Suppressor macrophage treated with lipopolysaccharide for 1 hour (primary cell): ENCODE measurements at places on chromosomes 13 and 19.

DNA sequence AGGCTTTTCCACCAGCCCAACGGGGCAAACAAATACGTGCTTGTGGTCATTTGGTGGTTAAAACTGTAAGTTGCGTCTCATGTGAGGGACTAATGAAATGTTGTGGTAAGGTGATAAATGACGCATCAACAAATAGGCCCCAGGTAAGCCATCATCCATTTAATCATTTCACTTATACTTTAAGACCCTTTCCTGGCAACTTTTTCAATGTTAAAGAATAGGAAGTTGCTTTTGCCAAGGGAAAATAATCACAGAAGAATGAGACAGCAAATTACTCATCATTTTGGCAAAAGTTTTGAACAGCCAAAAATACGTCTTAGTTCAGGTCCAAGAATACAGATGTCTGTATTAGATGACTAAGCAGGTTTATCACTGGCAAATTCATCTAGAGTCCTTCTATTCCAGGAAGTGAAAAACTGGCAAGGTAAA, 660.4 kb downstream of the SLITRK1 start:
- DNase-seq: no peak

DNA sequence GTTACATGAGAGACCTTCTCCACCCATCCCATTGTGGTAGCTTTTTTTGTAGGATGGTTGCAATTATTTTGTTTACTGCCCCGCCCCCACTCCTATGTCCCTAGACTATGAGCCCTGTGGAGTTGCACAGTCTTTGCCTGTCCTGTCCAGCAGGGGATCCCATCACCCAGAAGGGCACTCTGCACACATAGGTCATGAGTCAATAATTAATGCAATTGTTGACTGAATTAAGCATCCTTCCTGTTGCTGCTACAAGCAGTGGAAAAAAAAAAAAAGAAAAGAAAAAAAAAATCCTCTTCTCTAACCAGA, 14.2 kb downstream of the C19orf81 start:
- peak; percentile 24 for DNase-seq

DNA sequence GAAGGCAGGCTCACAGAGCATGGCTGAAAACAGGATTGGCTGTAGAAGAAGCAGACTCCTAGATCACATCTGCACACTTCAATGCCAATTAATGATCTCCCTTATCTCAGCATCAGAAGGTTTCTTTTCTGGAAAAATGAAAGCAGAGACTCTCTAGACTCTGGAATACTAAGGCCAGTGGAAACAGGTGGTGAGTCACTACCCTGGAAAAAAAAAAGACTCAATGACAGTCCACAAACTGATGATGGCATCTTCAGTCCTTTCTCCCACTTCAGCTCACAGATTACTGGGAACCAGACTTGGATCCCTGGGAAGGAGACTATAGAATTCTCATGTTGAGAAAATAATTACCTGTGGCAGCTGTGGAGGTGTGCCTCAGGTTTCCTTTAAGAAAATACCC, 47.5 kb upstream of the MBNL2 start:
- DNase-seq: no peak

DNA sequence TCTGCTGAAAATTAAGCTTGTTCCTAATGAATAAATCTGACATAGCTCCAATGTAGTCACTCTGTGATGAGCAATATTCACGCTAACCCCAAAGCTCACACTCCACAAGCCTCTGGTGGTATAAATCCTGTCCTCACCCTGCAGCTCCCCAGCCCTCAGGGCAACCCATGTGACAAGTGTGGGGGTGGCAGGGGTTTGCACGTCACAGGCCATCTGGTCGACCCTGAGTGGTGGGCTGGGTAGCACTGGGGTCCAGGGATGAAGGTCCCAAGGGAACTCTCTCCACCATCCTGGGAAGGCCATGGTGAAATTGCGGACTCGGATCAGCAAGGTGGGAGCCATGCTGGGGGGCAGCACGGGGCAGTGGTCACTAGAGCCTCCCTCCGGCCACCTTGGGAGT, 100.0 kb upstream of the SOX1 start:
- no peak for DNase-seq
